ENCODE measurements at places on chromosomes 4 and X.

DNA sequence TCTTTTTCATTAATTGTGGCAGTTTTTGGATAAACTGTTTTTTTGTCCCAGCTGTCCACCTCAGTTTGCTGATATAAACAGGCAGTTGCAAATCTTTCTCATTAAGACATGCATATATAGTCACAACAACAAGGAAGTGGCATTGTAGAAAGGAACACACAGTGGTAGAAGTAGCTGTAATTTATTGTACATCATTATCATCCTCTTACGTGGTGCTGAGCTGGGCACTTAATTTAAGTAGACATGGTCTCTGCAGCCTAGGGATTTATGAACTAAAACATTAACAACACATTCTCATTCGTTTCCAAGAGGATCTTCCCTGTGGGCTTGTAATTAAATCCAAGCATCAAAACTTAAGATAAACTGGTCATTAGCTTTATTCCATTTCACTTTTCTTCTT, 500.2 kb downstream of the INPP4B start:
- DNase-seq = no peak

DNA sequence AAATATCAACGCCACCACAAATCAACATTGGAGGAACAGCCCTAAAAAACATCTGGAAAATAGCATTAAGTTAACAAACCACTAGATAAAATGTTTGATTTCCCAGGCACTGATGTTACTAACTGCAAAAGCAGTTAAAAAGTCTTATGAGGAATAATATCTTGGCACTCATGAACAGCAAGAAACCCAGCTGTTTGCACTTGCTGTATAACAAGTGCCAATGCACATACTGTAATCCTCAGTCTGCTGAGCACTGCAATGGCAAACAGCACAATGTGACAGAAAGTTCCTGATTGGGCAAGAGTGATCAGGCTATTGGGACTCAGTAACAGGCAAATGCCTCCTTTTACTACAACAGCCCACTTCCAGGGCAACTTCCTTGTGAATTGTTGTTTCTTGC, 20.8 kb upstream of the SEC24B start:
- DNase-seq = peak; percentile 23

DNA sequence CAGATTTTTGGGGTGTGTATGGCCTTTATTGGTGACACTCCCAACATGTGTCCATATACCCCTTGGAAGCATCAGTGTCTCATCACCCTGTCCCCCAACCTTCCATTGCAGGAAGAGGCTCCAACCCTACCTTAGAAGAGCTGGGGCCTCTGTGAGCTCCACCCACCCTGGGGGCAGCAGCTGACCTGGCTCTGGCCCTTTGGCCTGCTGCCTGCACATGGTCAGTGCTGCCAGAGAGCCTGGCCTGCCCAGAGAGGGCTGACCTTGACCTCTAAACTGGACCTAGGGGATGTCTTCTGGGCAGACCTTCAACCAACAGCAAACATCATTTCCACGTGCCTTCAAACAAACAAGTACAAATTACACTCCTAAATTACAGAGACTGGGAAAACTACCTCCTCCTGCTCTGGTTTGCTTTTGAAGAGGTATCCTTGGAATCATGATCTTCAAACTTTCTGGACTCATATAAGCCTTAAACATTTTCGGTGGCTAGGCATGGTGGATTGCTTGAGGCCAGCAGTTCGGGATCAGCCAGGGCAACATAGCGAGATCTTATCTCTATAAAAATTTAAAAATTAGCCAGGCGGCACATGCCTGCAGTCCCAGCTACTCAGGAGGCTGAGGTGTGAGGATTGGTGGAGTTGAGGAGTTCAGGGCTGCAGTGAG, 27.3 kb upstream of the KIAA0232 start:
- peak; percentile 46 for DNase-seq

- no peak for DNase-seq
Measured at GRCh38 chr4:151853034-151853433, 92.2 kb upstream of the GATB start.

DNA sequence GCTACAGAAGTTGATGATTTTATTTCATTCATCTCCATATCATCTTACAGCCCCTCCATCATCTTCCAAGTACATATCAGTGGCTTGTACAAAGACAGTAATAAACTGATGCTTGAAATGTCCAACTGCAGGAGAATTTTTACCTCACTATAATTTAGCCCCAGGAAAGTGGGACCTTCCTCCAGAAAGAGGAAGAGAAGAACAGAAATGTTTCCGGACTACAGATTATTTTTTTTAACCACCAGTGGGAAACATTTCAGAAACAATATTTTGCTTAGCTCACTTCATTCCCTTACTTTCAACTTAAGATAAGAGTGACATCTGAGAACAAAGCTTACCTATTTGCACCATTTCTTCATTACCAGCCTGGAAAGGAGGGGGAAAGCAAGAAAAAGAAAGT, 2.0 kb downstream of the ADAMTS3 start:
- DNase-seq = no peak

GRCh38 chr4:87011340-87012034, 76.7 kb downstream of the AFF1 start:
- no peak for DNase-seq

DNA sequence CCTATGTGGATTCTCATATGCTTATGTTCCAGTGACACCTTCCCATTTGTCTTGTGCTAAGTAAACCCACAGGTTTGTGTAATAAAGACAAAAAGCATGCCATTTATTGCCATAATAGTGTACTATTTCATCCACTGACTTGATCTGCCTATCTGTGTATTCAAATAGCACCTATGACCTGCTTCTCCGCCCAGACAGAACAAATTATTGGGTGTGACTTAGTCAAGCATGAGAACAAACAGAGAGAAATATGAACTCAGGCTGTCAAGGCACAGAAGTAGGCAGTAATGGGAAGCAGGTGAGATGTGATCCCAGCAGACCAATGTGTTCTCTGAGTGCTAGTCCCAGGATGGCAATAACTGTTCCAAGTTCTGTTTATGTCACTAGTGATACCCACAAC, 25.4 kb downstream of the ELOVL6 start:
- DNase-seq = no peak

DNA sequence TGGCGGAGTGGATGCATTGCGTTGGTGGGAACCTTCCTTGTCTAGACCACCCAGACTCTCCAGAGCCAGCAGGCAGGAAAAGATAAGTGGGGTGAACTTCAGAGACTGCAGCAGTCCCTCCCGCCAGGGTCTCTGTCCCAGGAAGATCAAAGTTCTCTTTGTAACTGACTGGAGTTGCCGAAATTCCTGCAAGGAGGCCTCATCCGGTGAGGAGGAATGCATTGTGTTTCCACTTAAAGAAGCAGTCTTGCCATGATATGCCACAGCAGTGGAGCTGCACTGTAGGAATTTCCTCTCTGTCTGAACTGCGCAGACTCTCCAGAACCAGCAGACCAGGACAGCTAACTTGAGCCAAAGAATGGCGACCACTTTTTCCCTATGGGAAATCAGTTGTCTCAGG, 1190.4 kb downstream of the TECRL start:
- DNase-seq = no peak

DNA sequence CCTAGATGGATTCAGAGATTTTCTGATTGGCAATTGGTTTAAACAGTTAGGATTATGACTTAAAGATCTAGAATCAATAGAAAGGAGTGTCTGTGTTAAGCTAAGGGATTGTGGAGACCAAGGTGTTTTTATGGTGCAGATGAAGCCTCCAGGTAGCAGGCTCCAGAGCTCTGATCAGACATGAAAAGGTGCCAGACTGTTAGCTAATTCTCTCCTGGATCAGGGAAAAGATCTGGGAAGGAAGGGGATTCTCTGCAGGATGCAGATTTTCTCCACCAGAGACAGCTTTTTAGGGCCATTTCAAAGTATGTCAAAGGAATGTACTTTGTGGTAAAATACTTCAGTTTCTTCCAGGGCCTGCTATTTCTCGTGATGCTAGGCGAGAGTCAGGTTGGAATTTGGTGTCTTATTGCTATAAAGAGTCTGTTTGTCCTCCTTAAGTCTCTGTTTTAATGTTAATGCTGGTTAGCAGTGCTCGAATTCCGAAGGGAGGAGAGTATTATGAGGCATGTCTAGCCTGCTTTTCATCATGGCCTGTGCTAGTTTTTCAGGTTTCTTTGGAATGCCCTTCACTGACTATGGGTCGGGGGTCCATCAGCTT, 12.0 kb upstream of the GPR78 start:
- no peak for DNase-seq

- DNase-seq = no peak
Measured at GRCh38 chrX:103405009-103405333, 28.6 kb downstream of the BEX3 start.

GRCh38 chrX:66126662-66127061, 37.4 kb upstream of the HEPH start:
- no peak for DNase-seq

GRCh38 chr4:157143369-157143768, 67.4 kb downstream of the GLRB start:
- no peak for DNase-seq

- no peak for DNase-seq
Measured at GRCh38 chrX:109184506-109185139, 297.3 kb downstream of the GUCY2F start.

- DNase-seq = no peak
Measured at GRCh38 chr4:124936427-124936826, 223.9 kb upstream of the ANKRD50 start.

GRCh38 chr4:28518561-28519165, 1658.0 kb downstream of the STIM2 start:
- no peak for DNase-seq

GRCh38 chrX:69088171-69088938, 76.9 kb downstream of the PJA1 start:
- no peak for DNase-seq

DNA sequence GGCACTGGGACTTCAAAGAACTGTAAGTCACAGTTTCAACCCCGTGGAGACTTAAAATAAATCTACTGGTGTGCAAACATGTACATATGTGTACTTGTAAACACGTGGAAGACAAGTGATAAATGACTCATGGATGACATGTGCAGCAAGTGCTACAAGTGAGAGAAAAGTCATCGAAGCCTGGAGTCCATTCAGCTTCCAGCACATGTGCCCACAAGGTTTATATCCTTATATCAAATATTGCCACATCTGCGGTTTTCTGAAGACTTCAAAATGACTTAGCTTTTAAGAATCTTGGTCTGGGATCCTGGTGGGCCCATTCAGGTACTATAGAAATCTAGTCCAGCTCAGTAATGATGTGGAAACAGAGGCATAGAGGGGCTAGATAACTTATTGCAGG, 33.0 kb upstream of the TTC29 start:
- DNase-seq = no peak

DNA sequence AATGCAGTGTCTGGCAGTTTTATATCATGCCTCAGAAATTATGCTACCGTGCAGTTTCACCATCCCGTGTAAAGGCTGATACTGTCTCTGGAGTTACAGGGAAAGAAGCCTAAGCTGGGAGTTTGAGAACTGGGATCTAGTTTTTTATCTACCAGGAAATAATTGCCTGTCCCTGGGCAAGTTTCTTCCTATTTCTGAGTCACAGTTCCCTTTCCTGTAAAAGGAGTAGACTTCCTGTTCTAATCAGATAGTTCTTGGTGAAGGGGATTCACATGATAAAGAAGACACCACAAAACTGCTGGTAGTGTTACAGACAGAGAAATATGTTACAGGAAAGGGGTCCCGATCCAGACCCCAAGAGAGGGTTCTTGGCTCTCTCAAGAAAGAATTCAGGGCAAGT, 17.1 kb downstream of the HERC3 start:
- no peak for DNase-seq

GRCh38 chr4:144347121-144347520, 206.6 kb upstream of the GYPA start:
- no peak for DNase-seq

- no peak for DNase-seq
Measured at GRCh38 chrX:5068550-5068949, 1160.1 kb downstream of the NLGN4X start.

- no peak for DNase-seq
Measured at GRCh38 chrX:18640686-18641085, 31.2 kb downstream of the RS1 start.

- no peak for DNase-seq
Measured at GRCh38 chr4:174009686-174010451, 273.6 kb downstream of the FBXO8 start.

Measured in T47D (cell line).